ENCODE measurements at places on chromosomes 2 and 18.

GRCh38 chr2:196171946-196172345 is 568 bp upstream of the STK17B start:
- DNase-seq: no peak

DNA sequence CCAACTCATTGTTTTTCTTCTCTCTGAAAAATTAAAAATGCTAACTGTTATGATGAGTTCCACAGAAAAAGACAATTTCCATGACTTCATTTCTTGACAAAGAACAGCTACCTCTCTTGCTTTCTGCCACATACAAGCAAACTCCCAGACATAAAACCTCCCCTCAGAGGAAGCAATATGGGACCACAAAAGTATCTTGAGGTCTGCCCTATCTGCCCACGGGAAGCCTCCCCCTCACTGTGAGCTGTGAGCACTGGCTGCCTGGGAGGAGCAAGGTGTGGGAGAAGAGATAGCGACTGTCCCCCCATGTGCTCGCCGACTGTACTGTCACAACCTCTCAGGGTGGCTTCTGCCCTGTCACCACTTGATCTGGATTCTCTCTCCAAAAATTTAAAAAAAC is 69.7 kb upstream of the NRP2 start:
- DNase-seq: no peak

- no peak for DNase-seq
Measured at GRCh38 chr18:55534996-55535395, 53.0 kb downstream of the TCF4 start.

DNA sequence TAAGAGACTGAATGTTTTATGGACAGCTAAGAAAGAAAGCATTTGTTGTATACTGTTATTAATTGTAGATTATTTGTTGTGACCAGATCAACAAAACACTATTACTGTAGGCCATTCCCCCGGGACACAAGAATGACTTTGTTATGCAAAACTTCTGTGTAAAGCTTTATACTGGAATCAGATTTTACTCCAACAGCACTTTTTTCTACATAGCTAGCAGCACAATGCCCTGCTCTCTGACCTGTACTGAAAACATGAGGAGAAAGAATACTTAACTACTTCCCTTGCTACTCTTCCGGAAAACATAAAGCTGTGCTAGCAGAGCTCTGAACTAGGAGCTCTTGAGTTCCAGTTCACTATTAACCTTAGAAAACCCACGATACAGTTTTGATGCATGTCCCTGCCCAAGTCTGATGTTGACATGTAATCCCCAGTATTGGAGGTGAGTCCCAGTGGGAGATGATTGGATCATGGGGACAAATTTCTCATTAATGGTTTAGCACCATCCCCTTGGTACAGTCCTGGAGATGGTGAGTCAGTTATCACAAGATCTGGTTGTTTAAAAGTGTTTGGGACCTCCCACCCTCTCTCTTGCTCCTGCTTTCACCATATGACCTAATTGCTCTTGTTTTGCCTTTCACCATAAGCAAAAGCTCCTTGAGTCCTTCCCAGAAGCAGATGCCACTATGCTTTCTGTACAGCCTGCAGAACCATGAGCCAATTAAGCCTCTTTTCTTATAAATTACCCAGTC is 601.1 kb upstream of the PIK3C3 start:
- no peak for DNase-seq

DNA sequence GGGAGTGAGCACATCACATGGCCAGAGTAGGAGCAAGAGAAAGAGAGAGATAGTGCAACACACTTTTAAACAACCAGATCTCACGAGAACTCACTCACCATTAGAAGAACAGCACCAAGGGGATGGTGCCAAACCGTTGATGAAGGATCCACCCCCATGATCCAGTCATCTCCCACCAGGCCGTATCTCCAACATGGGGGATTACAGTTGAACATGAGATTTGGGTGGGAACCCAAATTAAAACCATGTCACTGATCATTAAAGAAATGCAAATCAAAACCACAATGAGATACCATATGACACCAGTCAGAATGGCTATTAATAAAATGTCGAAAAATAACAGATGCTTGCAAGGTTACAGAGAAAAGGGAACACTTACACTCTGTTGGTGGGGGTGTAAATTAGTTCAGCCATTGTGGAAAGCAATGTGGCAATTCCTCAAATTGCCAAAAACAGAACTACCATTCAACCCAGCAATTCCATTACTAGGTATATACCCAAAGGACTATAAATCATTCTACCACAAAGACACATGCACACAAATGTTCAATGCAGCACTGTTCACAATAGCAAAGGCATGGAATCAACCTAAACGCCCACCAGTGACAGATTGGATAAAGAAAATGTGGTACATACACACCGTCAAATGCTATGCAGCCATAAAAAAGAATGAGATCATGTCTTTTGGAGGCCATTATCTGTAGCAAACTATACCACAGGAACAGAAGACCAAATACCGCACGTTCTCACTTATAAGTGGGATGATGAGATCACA is 137.1 kb downstream of the COL6A3 start:
- DNase-seq: no peak

- DNase-seq: no peak
Measured at GRCh38 chr2:9796056-9797010, 46.9 kb upstream of the TAF1B start.

GRCh38 chr2:200443376-200443775 is 66.5 kb downstream of the KCTD18 start:
- no peak for DNase-seq

DNA sequence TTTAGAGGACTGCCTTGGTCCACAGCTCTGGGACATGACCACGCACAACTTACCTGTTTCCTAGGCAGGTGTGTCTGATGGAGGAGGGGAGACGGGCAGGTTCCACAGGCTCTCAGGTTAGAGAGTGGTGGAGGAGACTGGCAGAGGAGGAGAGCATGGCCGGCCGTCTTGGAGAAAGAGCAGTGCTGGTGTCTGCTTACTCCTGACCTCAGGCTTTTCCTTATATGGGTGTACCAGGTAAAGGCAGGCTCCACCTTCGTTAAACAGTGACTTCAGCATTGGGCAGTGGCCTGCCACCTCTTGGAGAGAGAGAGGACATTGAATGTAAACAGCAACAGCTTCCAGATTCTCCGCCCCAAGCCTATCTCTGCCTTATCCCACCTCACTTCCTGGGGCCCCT is at the start of gene CAPN13:
Gene CAPN13, minus strand, starts transcription at position 198 of the 400 bp plus-strand sequence. CDS start 20,121 bp downstream, outside the sequence.
- peak; percentile 16 for DNase-seq

- DNase-seq: no peak
Measured at GRCh38 chr18:35619464-35619863, 37.9 kb downstream of the GALNT1 start.

GRCh38 chr2:176677746-176678265 is 408.6 kb downstream of the MTX2 start:
- no peak for DNase-seq

- DNase-seq: no peak
Measured at GRCh38 chr2:64582774-64583340, 58.7 kb downstream of the AFTPH start.

- DNase-seq: no peak
Measured at GRCh38 chr2:15945909-15946705, 5.8 kb downstream of the MYCN start.

DNA sequence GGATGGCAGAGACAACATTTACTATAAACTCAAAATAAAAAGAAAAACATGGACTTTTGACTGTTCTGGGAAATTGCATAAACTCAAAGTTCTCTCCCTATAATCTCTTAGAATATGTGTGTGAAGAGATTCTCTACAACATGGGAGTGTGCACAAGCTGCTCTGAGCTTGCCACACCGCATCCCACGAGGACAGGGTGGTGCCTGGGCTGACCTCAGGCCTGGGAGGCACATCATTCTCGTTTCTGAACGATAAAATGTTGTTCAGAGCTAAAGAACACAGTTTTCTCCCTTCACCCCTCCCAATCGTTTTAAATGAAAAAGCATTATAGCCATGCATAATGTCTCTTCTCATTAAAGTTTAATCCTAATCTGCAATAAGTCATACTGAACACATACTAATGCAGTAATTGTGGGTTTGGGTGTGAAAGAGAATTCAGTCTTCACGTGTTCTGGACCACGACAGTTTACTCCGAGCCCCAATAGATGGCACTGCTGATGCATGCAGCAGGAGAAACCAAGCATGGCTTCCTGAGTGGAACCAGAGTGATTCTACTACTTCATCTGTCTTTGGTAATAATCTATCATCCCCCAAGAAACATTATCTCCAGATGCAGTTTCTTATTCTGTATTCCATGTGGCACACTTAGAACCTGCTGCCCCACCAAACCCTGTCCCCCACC is 46.9 kb upstream of the LAMA1 start:
- DNase-seq: no peak

GRCh38 chr2:189287982-189288521 is 108.5 kb upstream of the COL5A2 start:
- DNase-seq: peak; percentile 20

DNA sequence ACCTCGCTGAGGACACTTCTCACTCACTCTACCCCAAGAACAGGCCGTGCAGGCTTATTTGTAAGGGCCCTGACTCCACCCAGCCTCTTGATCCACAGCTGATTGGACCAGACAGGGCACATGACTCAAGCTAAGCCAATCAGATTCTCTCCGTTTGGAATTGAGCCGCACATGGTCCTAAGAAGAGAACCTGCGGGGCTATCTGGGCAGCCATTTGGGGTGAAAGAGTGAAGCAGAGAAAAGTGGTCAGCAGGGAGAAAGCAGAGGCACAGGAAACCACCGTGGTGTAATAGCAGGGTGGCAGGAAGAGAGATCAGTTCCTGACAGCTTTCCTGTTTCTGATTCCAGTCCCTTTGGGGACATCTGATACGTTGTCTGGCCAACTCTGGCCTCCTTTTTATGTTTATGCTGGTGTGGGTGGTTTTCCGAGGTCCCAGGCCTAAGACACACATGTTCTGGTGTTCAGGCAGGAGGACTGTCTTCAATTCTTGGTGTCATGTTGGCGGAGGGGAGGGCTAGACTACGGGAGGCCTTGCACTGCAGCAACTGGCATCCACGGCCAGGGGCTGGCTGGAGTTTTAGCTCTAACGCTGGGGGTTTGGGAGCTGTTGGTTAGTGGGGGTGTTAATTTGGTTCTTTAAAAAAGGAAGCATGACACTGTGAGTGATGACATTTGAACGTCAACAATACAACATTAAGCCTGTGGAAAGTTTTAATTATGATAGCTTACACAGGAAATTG is 26.1 kb upstream of the SPTBN1 start:
- DNase-seq: no peak

- DNase-seq: no peak
Measured at GRCh38 chr2:133078667-133079411, 408.8 kb upstream of the LYPD1 start.

DNA sequence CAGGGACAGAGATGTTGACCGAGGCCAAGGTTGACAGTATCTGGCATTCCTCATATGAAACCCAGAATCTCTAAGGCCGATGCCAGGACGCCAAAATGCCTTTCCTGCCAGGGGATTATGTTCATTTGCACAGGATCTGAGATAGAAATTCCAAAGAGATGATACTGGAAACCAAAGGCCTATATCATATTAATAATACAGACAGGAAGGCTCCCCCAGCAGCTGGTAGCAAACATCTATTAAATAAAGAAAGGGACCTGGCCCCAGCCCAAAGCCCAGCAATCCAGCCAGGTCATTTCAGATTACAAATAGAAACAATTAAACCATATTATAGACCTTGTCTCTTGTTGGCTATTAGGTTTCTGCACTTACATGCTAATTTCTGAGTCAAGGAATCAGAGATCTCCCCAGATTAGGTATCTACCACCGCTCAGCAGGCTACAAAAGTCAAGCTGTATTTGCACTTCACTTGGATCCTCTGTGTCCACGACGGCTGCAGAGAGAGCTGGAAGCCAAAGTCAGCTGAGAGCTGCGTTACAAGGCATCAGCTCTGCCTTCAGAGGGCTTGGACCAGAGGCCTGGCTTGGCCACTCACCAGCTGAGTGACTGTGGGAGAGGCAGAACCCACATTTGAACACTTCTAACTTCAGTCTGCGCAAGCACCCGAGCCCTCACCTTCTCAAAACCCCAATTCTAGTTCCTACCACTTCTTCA is 269.3 kb upstream of the SIX2 start:
- no peak for DNase-seq

DNA sequence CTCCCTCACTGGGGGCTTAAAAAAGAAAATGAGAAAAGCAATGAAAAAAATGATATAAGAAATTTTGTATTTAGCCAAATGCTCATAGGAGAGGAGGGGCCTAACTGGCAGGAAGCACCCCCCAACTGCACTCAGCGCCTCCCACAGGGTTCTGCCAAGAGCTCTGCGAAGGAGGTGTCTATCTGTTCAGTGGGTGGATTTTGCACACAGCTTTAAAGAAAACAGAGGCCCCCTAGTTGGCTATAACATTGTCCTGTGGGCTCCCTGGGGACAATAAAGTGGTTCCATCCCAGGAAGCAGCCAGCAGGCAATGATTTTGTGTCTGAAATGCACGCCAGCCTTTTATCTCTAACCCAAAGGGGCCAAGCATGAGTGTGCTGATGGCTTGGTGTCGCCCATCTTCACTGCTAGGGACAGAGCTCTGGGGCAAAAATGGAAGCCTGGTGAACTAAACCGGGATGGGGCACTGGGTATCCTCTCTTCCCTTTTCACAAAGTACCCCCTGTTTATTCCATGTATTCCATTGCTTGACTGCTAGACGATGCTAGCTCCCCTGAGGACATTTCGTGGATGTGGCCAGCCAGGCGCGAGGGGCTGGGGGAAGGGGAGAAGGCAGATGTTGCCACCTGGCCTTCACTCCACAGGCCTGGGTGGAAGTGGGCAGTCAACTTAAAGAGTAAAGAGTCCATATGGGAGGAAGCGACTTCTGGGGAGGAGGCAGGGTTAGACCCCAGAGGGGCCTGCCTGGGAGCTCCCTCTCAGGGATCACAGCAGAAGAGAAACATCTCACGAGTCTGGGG is 205.7 kb downstream of the CYP26B1 start:
- no peak for DNase-seq

DNA sequence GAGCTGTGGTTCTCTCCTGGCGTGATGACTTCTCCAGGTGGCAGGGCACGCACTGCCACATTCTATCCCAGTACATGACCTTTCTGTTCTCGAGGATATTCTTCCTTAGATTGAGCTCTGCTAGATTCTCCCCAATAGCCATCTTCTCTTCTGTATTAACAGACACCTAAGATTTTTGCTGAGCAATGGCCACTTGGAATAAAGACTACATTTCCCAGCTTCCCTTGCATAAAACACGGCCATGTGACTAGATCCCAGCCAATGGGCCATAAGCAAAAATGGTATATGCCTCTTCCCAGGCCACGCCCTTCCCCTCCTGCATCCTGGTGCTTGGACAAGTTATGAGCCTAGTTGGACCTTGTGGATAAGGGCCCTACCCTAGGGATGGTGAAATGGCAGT is 82.1 kb downstream of the EIF2AK3 start:
- no peak for DNase-seq

- peak; percentile 16 for DNase-seq
Measured at GRCh38 chr2:37271376-37272067, 40.1 kb downstream of the NDUFAF7 start.

DNA sequence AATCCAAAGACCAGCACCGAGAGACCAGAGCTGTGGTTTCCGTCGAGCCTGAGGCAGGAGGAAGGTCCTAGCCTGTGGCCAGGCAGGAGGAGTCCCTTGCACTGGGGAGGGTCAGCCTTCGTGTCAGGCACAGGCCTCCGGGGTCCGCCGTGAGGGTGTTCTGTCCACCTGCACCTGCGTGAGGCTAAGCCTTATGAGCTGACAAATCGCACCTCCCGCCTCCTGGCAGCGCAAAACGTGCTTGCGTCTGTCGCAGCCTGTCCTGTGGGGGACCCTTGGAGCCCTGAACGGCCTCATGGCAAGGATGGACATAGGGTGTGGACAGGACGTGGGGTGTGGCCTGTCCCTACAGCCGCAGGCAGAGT is 73.3 kb downstream of the KCNG2 start:
- no peak for DNase-seq

GRCh38 chr2:188292348-188293239 is 920 bp downstream of the GULP1 start:
- DNase-seq: no peak
